Fibroblast of skin of scalp (primary cell): ENCODE measurements at places on chromosomes 7 and 10.

- DNase-seq, result peak; percentile 25
These were observed 2.5 kb downstream of the SAP25 start for GRCh38 chr7:100570954-100571828.

DNA sequence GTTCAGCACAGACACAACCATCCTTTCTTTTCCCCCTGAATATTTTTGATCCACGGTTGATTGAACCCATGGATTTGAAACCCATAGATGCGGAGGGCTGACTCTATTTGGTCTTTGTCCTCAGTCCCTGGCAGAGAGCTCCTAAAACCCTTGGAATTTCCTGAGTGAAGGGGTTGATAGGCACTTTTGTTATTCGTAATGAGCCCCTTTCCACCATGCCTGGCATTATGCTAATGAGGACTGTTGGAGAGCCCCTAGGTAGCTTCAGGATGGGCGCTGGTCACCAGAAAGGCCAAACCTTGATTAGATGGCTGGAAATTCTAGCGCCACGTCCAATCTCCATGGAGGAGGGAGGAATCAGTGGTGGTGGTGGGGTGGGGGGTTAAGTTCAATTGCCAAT is 205.8 kb upstream of the GRB10 start:
- no peak for DNase-seq

DNA sequence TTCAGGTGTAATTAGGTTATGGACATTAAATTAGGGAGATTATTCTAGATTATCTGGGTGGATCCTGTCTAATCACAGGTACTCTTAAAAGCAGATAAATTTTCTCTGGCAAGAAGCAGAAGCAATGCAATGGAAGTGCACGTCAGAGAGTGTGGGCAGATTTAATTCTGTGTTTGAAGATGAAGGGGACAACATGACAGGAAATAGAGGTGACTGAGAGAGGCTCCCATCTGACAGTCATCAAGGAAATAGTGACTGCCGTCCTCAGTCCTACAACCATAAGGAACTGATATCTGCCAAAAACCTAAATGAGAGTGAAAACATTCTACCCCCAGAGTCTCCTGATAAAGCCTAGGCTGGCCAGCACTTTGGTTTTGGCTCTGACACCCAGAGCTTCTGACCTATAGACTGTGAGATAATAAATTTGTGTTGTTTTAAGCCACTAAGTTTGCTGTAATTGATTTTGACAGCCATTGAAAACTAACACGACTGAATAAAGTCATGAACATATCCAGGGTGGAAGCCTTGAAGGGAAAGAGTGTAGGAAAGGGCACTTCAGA is 30.5 kb upstream of the DDX50 start:
- no peak for DNase-seq

DNA sequence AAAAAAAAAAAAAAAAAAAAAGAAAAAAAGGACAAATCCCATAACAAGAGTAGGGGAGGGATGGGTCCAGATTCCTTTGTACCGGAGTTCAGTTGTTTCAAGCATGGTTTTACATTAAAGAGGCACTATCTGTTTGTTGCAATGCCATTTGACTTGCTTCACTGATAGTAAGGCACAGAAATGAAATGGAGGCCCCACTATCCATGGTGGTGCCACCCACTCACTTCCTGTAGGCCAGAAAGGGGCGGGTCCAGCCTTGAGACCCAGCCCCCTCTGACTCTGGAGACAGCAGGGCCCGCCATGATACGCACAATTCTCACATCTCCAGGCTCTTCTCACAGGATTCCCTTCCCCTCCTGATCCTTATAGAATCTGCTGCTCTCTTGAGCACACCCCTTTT is 100.0 kb downstream of the CLEC2L start:
- DNase-seq, result no peak
